NCI-H69 (cell line): ENCODE measurements at places on chromosomes 16 and 17.

DNA sequence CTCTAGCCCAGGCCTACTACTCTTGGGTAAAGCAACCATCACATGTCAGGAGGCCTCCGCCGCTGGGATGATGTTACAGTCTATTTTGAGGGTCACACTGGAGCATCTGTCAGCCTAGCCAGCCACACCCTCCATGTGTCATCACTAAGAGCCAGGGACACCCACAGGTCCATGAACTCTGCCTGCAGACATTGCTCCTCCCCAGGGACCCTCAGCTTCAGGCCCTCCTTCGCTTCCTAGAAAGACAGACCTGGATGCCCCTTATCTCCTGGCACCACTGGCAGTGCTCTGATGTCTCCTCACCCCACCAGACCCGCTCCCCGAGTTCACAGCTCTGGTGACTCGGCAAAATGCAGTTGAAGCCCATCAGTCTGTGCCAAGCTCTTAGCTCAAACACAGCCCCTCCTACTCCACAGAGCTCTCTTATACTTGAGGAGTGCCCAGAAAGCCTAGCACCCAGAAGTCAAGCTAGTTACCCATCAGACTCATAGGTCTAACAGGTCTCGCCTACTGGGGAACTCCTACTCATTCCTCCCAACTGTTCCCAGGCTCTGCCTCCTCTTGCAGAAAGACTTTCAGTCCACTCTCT lies 5.9 kb downstream of the RANBP10 start:
- no peak for DNase-seq

- DNase-seq, result peak; percentile 15
Observed at GRCh38 chr17:385178-385835, 32.7 kb upstream of the RPH3AL start.

DNA sequence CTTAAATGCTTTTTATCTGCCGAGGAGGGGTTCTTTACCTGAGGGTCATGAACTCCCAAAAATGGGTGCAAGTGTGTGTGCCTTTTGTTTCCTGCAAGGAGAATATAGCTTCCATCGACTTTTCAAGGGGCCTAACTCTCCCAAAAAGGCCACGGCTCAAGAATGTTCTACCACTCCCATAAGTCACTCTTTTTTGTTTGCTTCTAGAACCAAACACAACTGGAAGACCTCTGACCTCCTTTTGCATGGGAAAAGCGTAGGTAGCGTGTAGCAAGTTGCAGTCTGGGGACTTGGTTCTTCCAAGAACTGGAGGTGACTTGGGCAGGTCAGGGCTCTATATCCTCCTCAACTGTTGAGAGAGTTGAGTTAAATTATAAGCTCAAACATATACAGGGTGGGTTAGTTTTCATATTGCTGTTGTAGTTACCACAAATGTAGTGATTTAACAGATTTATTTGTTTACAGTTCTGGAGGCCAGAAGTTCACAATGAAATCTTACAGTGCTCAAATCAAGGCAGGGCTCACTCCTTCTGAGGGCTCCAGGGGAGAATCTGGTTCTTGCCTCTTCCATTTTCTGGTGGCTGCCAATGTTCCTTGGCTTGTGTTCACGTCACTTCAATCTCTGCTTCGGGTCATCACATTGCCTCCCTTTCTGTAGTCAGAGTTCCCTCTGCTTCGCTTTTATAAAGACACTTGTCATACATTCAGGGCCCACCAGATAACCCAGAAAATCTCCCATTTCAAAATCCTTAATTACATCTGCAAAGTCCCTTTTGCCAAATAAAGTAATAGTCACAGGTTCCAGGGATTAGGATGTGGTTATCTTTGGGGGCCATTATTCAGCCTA lies 1.4 kb downstream of the TMEM97 start:
- DNase-seq, result peak; percentile 36

DNA sequence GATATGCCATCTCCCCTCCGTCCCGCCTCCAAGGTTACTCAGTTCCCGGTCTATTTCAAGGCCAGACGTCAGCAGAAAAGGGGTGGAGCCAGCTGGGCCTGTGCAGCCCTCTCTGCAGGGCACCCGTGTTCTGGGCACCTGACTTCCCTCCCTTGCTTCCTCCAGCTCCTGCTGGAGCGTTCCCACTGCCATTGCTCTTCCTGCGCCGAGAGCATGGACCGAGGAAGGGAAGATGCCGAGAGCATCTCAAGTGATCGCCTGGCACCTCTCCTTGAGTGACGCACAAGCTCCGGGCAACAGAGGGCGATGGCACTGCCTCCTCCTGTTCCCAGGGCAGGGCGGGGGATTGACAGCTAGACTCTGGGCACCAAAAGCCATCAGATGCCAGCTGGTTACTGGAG lies 29.4 kb upstream of the NAT9 start:
- DNase-seq, result no peak

DNA sequence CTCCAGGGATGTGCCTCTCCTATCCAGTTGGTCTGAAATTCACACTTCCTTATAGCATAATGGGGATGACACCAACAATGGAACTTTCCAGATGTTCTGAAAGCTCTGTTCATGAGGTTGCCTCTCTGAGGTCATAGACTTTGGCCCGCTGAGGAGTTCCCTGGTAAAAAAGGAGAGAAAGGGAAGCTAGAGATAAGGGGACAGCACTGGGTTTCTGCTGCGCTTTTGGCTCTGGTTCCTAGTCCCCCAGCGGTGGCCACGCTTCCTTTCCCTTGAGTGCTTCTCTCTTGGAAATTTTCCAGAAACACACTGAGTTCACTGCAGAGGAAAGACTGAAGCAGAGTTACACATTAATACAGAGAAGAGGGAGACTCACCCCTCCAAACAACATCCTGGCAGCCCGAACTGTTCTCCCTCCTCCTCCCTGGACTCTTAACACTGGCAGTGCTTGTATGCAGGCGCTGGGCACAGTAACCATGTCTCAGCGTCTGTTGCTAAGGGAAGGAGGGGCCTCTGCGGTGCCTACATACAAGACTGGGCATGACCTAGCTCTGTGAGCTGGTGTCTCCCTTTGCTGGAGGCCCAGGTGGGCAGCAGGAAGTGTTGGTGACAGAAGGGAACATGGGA lies at the start of gene DNAH3:
DNAH3 (minus strand) TSS at position 472 of the 627 bp plus-strand sequence. CDS start 527 bp downstream, outside the sequence.
- peak; percentile 23 for DNase-seq
